ENCODE measurements at places on chromosomes 2 and 18. TPM values are rescaled to one million over a fixed set of nuclear protein-coding genes. Genes with fewer than 3 reads are reported as not detected.

SPHKAP gene
- not detected for total RNA-seq

DNA sequence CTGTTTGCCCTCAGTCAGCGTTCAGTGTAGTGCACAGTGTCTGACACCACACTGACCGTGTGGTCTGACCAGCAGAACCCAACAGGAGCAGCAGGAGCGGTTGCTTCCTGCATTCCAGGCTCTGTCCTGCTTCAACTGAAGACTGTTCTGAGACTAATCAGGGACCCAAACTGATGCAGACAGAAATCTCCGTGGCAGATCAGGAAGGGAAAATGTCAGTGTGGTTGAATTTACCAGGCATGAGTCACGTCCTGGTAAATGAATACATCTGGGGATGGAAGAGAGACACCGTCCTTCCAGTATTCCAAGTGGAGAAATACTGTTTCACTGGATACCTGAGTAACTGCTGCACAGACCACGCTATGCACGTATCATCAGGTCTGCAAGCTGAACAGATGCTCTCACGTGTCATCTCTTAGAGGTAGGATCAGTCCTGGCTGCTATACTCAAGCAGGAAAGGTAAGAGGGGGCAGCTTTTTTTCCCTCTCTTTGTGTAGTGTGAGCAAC lies 223.6 kb upstream of the EPAS1 start:
- no peak for DNase-seq

- DNase-seq: no peak
Measured at GRCh38 chr2:130840506-130840905, 3.8 kb downstream of the ARHGEF4 start.

GRCh38 chr2:232484628-232485347 lies 2.8 kb downstream of the ECEL1 start:
- no peak for DNase-seq
